Activated CD4-positive, alpha-beta T cell treated with anti-CD3 and anti-CD28 coated beads for 4 hours (primary cell): ENCODE measurements at places on chromosomes 1 and 21.

DNA sequence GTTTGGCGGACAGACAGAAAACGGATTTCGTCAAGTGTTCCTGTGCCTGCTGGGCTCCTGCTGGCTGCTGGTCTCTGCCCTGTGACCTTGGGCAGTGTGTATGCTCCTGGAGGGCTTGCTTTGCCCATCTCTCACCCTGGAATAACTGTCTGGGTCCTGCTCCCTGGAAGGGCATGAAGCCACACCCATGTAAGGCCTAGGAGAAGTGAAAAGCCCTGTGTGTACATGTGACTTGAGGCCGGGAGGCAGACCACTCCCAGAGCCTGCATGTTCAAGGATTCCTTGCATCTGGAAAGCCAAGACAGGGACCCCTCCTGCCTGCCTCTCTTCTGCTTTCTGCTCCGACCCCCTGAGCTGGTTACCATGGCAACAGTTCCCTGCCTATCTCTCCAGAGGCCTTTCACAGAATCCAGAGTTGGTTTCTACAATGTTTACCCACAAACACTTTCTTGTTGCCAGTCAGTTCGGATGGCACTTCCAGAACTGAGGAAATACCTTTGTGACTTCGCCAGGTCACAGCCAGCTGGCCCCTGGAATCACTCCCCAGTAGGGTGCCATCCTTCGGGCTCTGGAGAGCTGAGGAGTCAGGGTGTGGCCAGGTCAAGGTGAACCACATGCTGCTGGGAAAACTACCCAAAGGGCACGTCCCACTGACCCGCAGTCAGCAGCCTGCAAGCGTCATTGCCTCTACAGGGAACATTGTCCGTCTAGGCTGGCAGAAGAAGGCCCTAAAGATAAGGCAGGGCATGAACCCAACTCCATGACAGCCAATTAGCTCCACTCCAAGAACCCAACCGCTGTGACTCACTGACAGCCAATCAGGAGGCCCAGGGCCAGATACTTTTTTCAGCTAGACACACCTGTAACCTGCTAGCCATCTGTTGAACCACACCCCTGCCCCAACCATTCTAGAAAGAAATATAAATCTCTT lies 14.7 kb upstream of the GPR37L1 start:
- no peak for DNase-seq

DNA sequence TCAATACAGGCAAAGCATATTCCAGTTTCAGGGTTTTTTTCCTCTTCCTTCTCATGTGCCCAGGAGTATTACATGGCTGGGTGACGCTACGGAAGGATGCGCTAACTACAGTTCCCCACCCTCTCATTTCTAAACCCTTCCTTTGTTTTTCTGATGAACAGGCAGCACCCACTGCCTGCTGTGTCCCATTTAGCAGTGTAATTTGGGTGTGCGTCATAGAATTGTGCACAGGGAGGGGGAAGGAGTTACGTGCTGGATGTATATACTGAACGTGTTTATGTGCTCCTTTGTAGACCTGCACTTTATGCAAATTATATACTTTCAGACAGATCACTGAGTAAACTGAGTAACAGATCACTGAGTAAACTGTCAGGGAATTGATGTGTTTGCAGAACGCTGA lies 44.5 kb downstream of the ELAPOR1 start:
- DNase-seq = no peak

- no peak for DNase-seq
Observed at GRCh38 chr1:241250465-241250864, 106.5 kb downstream of the RGS7 start.

GRCh38 chr1:12778907-12779306 lies 5.4 kb downstream of the PRAMEF12 start:
- DNase-seq = no peak

- DNase-seq = no peak
Observed at GRCh38 chr21:34298534-34299167, 65.2 kb upstream of the KCNE2 start.

GRCh38 chr1:91883470-91883869 lies 2.5 kb downstream of the TGFBR3 start:
- peak; percentile 15 for DNase-seq
